ENCODE measurements at places on chromosomes 3 and 15.

DNA sequence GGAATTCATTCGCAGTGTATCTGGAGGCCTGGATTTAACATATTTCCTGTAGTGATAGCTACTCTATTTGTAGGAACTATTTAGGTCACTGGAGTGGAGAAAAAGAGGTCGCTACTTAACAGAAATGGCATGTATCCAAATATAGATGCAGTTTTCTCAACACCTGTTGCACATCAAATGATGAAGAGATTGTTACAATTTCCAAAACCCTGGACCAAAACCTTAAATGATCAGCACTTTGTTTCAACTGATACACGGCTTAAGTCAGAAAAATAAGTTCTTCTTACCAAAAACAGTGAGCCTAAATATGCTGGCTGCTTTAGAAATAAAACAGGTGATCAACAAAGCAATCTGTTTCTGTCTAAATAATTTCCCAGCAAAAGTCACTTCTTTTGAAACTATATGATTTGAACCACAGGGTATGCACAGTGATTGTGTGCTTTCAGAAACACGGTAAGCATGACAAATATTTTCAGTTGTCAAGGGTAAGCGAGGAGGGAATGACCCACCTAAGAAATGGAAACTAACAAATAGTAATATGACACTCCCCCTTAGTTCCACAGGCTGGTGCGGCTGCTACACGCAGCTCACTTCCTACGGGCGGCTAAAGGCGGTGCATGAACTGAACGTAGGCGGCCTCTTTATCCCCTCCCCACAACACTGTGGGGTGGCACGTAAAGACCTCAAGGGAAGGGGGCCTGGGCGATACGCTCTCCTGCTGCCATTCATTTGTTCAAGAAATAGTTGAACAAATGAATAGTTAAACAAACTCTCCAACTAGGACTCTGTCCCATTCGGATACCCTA is 1.1 kb downstream of the EHD4 start:
- peak; percentile 20 for DNase-seq

- DNase-seq = no peak
Measured at GRCh38 chr15:85795337-85796305, 896 bp upstream of the KLHL25 start.

- DNase-seq = no peak
Measured at GRCh38 chr3:31242026-31242960, 290.4 kb upstream of the STT3B start.

DNA sequence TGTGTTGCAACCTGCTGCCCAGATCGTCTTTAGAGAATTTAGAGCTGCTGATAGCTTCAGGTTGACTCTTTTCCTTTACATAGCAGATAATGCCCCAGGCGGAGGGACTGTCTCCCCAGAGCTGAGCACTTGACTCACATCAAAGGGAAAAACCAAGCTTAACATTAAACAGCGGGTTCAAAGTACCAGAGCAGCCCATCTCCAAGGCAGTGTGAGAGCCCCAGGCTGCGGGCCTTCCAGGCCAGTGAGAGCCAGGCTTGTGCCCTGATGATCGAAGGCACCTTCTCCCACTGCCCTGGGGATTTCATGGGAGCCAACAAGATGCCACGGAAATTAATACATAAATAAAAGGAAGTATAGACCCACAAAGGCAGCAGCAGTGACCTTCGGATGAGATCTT is 275.6 kb downstream of the XXYLT1 start:
- no peak for DNase-seq

DNA sequence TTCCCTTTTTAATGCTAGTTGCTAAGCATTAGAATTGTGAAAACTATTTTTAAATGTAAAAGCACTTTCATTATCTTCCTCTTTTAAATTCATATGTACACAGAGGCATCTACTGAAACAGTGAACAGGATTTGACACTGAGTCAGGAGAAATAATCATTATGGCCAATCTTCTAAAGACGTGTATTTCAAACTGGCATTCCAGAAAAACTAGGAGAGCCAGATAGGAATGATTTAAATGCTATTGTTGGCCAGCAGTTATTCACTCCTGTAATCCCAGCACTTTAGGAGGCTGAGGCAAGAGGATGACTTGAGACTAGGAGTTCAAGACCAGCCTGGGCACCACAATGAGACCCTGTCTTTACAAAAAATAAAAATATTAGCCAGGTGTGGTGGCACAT is 67.6 kb upstream of the RAP2B start:
- no peak for DNase-seq

GRCh38 chr3:53989946-53990345 is 98.3 kb upstream of the SELENOK start:
- DNase-seq = peak; percentile 30

DNA sequence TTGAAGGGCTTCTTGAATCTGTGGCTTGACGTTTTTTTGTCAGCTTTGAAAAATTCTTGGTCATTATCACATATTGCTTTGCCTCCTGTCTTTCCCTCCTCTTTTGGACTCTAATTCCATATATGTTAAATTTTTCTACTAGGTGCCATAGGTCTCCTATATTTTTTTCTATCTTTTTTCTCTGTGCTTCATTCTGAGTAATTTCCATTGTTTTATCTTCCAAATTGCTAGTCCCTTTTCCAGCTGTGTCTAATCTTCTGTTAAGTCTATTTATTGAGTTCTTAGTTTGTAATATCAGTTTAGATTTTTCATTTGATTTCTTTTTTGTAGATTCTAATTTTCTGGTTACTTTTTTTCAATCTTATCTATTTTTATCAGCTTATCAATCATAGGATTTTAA is 53.7 kb downstream of the CHST2 start:
- DNase-seq = no peak

- no peak for DNase-seq
Measured at GRCh38 chr3:21392526-21392925, 358.5 kb downstream of the ZNF385D start.

DNA sequence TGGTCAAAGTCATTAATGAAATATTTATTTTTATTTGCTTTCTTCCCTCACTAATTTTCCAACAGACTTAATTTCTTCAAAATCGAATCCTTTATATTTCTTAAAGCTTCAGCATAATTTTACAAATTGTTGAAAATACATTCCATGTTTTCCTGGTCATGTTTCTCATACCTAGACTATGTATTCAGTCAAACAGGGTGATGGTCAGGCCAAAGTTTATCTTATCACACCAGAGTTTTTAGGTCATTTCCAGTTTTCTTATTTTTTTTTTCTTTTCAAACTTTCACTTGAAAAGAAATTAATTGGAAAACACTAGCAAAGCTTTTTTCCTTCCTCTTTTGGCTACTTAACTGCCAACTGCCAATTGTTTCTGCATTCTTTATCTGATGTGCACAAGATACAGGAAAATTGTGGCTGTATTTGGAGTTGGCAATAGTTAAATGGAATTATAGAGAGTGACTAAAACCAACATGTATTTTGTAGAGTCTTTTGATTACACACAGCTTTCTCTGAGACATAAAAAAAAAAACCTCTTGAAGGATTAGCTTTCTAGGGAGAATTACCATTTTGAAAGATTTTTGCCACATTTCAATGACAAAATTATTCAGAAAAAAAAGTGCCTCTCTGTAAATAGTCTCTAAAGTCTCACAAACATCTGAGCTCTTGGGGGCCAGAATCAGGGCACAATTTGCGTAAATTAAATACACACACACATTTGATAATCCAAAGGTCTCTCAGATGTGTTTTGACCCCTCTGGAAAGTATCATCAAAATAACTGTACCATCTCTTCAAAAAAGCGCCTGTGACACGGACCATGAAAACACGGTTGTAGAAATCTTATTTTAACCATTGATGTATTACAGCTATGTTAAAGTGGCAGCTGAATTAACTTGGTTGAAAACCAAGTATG is 603.2 kb upstream of the KCNMB2 start:
- no peak for DNase-seq

DNA sequence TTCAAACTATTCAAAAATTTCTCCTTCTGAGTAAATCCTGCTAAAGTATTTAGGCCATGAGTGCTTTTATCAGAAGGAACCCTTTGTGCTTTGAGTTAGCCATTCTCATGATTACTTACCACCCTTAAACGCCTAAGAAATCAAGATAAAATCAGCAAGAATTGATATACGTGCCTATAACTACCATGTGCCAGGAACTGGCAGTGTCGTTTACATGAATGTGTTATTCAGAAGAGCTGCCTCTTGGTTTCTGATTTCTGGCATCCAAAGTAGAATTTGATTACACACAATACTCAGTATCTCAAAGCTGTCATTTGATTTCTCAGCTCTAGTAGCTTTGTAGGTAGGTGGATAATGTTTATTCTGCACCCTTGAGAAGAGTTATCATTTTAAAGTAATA is 351.3 kb upstream of the CCDC54 start:
- no peak for DNase-seq

GRCh38 chr3:18046131-18046915 is 303.9 kb upstream of the TBC1D5 start:
- DNase-seq = no peak

DNA sequence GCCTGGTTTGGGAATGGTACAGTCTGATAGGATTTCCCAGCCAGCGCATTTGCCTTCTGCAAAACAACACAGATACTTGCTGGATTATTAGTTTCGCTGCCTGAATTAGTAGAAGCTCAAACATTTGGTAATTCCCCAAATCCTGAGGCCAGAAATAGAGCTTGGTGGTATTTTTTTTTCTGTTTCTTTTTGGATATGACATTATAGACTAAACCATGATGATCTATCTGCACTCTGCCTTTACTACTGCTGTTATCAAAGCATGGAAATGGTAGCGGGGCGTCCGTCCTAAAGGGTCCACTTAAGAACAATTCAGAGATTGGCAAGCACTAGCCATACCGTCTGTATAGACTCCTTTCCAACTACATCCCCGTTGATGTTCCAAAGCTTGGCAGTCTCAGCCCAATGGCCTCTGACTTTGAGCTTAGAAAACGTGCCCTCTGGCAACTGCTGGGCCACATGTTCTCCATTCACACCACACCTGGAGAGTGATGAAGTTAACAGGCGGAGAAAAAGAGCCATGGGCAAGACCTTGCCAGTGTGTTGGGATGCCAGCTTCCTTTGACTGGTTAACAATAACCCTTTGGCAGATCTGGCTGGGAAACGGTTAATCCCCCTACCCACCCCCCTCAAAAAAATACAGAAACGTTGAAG is 241.0 kb upstream of the NR2F2 start:
- DNase-seq = peak; percentile 52

DNA sequence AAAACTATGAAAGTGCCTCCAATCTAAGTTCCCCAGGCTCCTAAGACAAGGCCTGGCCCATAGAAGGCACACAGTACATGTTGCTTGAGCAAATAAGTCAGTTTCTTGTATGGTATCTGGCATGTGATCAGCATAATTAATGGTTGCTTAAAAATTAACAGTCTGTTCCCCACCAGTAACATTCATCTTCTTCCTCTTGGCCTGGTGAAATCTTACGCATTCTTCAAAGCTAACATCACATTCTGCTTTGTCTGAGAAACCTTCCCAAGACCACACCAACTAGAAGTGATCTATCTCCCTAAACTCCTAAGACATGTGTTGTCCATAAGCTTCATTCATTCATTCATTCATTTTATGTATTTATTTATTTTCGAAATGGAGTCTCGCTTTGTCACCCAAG is 48.1 kb downstream of the LIPC start:
- no peak for DNase-seq

DNA sequence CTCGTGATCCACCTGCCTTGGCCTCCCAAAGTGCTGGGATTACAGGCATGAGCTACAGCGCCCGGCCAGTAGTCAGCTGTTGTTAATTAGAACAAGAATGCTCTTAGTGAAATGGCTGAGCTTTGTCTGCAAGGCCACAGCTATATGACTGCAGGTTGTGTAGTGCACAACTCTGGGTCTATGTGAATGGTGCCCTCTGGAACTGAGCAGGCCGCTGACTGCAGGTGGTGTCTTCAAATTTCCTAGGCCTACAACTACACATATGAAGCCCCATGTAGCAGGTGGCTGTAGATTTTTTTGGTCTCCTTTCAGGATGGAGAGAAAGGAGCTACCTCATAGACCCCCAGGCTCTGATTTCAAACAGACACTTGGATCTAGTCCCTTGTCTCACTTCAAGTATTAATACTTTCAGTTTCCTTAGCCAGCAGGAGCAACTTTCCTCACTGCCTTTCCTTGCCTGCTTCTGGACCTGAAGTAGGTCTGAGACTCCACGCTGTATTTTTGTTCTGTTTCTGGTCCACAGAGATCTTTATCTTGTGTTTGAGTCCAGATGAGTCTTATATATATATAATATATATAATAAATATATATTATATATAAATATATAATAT is 86.9 kb downstream of the C3orf80 start:
- no peak for DNase-seq

GRCh38 chr3:48788544-48789162 is 59.0 kb downstream of the PRKAR2A start:
- DNase-seq = no peak

GRCh38 chr15:96300836-96301235 is 29.7 kb upstream of the NR2F2 start:
- no peak for DNase-seq

GRCh38 chr3:144200466-144200865 is 228.8 kb downstream of the DIPK2A start:
- no peak for DNase-seq

GRCh38 chr15:93178371-93178770 is 89.4 kb upstream of the RGMA start:
- DNase-seq = no peak

Measured in spinal cord (tissue), 10 donors.